ENCODE measurements at places on chromosomes 16 and 17. TPM values are rescaled to one million over a fixed set of nuclear protein-coding genes. Genes with fewer than 3 reads are reported as not detected.

The UNC13D gene
- polyA plus RNA-seq = 3.5 TPM

The KRT9 gene
- polyA plus RNA-seq = not detected

The KRTAP9-4 gene
- not detected for polyA plus RNA-seq

GRCh38 chr16:57324749-57325148 is 33.8 kb upstream of the CCL22 start:
- DNase-seq = no peak

The NME4 gene
- 339 TPM for polyA plus RNA-seq

DNA sequence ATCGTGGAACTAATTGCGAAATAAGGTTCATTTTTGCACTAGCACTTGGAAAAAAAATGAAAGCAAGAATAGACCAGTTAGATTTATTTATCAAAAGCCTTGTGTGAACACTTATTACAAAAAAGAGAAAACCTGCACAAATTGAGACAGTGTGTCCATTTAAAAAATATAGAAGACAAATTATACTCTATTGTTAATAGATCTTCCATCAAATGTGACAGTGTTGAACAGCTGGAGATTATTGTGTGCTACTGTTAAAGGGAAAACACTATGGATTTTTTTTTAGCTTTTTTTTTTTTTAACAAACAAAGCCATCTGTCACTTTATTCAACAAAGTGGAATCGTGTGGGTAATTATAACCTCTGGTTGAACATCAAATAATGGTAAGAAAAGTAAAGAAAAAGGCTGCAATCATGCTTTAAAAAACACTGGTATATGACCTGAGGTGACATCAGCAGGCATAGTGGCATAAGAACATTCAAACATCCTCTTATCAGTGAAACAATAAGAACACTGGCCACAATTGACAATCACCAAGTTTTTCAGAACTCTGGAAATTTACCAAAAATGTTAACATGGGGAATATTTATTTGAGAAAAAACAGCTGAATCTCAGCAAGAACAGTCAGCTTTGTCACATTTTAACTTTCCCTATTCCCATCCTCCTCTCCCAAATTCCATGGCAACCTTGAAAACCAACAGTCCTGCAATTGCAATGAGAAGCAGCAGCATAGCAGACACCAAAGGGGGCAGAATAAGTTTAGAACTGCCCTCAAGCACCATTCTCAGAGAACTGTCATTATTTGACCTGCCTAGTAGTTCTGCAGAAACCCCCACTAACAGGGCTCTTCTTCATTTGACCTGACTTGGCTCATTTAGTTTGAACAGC is 442.3 kb upstream of the MON1B start:
- DNase-seq = no peak

DNA sequence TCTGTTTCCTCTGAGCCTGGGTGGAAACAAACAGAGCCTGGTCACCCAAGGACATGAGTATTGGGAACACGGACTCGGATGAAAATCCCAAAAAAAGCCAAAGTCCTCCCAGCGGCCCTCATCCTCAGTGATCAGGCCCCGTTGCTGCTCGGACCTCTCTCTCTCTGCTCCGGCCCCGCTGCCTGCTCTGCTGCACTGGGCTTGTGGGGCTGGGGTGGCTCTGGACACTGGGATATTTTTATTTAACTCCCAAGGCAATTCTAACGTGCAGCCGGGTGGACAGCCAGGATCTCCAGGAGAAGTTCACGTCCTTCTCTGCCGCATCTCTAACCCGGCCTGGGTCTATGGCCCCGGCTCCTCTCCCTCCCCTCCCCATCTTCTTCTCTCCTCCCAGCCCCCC is 280.9 kb upstream of the TNRC6C start:
- no peak for DNase-seq
